Osteoblast (primary cell): ENCODE measurements at places on chromosomes 11 and 22. TPM values are rescaled to one million over a fixed set of nuclear protein-coding genes. Genes with fewer than 3 reads are reported as not detected.

DNA sequence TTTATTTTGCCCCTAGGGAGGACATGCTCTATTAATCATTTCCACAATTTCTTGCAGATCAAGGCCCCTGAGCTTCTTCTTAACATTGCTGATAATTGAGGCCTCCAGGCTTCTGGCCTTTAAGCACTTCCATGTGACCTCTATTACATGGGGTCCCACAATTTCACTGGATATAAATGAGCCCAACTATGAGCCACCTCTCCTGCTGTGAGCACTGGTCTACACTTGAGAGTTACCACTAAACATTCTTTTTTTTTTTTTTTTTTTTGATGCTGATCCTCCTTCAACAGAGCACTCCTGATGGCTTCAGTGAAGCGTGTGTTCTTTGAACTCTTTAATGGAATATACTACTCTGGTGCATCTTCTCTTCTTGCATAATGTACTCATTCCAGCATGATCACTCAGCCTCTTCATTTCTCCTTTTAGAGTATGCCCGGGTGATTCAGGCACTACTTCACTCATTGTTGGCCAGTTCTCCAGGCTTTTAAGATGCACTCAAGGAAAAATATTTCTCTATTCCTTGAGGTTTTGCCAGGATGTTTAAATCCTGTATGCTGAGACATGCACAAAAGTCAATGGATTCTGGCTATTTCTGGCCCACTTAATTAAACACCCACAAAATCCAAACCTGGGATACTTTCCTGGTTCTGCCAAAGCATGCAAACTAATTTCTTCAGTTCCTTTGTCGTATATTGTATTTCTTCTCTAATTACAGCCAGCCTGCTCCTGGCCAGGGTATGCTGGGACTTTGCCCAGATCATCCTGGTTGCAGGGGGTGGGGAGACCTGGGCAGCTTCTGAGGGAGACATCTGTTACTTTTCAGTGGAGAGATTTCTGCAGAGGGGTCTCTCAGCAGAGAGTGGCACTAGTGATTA lies 257.8 kb upstream of the LUZP2 start:
- no peak overlapping the region for H3K4me3 ChIP-seq
- DNase-seq = no peak
- H3K27ac ChIP-seq = no peak overlapping the region
- no peaks in the 10 kb centered on the region for H3K27me3 ChIP-seq
- H3K36me3 ChIP-seq = no peaks in the 10 kb centered on the region
- no peaks in the 10 kb centered on the region for H3K4me1 ChIP-seq

DNA sequence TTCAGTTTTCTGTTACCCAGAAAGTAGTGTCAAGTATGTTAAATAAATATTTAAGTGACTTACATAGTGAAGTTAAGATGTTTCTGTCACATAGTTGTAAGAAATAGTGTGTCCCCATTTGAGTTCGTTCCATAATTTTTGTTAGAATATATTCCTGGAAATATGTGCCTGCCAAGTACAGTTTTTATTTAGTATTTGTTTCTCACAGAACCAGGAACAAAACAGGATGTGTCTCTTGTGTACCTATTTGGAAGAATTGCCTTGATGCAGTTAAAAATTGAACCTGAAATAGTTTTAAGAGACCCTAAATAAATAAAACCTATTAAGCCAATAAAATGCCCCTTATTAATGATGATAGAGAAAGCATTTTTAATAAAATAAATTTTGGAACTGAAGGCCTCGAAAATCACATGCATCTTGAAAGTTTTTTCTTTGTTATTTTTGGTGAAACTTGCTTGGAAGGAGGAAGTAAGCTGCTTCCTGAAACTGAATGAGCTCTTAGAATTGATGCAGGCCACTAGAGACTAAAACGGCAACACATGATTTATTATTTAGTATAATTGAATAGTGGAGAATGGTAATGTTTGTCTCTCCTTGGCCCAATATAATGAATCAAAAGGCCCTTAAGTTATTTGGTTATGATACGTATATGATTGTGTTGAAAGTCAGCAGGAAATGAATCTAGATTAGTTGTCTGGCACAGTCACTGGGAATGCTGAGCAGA lies 55.9 kb downstream of the SWAP70 start:
- H3K27me3 ChIP-seq = no peaks in the 10 kb centered on the region
- H3K36me3 ChIP-seq = peaks cover 4% of the 10 kb centered on the region
- peak; percentile 36 for DNase-seq
- no peak overlapping the region for H3K27ac ChIP-seq
- peaks cover 25% of the 10 kb centered on the region for H3K4me1 ChIP-seq

- H3K36me3 ChIP-seq = no peaks in the 10 kb centered on the region
- no peak for DNase-seq
- peaks cover 8% of the 10 kb centered on the region for H3K27me3 ChIP-seq
- no peaks in the 10 kb centered on the region for H3K4me1 ChIP-seq
- no peak overlapping the region for H3K4me3 ChIP-seq
Observed at GRCh38 chr11:113251281-113251680, 63.1 kb upstream of the TTC12 start.

Gene CECR2
- total RNA-seq = not detected in 2 replicates
